NCI-H1105 (cell line): ENCODE measurements at places on chromosomes 1 and 21.

DNA sequence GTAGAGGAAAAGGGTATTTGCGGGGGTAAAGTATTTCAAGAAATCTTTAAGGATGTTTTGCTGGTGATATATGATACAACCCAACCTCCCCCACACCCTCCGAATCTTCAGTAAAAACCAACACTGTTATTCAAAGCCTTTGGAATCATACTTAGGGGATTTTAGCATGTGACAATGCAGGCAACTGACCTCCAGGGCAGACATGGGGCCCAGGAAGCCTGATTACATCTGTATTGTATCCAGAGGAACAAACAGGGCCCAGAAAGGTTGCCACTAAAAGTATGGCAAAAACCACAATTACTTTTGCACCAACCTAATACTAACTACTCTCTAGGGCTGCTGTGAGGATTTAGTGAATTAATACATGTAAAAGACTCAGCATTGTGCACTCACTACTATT, 43.9 kb upstream of the CNN3 start:
- no peak for DNase-seq

- no peak for DNase-seq
Observed at GRCh38 chr1:194862129-194862528, 1675.7 kb upstream of the B3GALT2 start.

DNA sequence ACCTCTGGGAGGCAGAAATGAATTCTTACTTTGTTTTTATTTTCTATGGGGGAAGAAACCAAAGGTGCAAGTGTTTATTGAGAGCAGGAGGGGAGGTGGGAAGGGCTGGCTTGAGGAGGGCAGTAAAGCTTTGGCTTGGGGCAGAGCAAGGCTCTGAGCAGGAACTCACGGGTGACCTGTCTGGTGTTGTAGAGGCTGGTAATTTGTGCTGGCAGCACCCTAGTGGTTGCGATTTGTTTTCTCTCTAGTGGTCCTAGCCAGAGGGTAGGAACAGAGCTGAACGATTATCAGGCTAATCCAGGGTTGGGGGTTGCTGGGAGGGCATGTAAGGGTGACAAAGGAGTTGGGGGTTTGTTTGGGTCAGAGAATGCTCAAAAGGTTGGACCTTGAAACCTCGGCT, 16.6 kb downstream of the TMCC2 start:
- DNase-seq: no peak

GRCh38 chr1:214565310-214565709, 13.9 kb upstream of the PTPN14 start:
- DNase-seq: no peak

DNA sequence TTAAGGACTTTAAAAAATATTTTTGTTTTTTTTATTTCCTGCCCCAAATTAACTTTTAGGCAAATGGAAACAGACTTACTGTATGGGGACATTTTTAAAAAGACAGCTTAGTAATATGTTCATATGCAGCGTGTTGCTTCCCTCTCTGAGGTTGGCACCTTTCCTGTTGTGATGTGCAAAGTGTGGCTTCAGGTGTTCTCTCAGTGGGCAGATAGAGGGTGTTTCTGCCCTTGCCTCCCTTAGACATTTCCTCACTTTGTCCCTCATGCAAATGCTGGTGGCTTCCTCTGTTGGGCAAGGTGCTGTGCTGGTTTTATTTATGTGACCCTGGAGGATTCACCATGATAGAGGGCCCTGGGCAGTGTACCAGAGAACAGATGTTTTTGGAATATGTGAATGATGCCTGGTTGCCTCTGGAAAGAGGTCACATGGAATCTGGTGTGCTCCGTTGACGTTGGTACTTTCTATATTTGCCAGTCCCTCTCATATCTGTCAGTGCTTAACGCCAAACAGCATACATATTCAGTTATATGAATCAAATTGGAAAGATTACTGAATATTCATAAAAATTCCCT, 123.5 kb downstream of the PATJ start:
- no peak for DNase-seq

GRCh38 chr1:84208935-84209334, 64.9 kb downstream of the PRKACB start:
- DNase-seq: no peak

DNA sequence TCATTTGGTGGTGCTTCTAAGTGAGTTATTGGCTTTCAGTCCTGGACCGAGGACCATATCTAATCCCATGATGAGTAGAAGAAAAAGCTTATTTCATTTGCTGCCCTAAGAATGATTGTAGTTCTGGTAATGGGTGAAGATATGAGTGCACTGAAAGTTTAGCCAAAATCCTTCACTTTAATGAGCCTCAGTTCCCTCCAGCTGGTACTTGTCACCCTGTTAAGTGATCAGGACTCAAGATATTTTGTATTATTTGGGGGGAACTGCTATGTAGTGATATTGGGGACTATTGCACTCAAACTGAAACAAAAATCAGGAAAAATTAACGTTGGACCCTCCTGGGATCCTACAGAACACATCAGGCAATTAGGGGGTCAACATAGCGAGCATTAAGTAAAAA, 165.9 kb downstream of the PRDM2 start:
- DNase-seq: no peak

GRCh38 chr1:7229696-7230631, 444.7 kb downstream of the CAMTA1 start:
- DNase-seq: no peak

DNA sequence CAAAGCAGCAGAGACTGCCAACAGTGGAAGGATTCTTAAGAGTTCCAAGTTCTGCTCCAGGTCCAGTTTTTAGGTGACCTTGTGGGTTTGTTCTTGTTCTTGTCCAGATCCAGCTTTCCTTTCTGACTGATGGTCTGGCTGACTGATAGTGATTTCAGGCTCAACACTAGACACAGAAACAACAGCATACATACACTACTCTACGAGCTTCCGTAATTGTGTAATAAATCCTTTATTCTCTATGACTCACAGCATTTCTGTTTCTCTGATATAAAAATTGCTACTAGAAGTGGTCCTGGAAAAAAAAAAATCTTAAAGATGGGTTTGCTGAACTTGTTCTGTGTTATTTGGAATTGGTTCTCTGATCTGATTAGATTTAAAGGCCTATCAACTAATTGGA, 62.2 kb upstream of the PTCH2 start:
- DNase-seq: no peak

- DNase-seq: no peak
Observed at GRCh38 chr1:203550846-203551245, 56.9 kb downstream of the OPTC start.

DNA sequence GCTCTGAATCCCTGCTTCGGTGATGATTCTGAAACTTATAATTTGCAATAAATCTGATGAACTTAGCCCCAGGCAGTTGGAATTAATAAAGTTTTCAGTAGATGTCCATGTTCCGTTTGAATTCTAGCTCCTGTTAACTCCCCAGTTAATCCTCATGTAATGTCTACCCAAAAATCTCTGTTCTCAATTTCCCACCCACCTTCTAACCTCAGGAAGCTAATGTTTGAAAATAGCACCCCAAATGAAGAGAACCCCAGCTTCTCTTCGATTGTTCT, 3.6 kb downstream of the MYOG start:
- DNase-seq: no peak

DNA sequence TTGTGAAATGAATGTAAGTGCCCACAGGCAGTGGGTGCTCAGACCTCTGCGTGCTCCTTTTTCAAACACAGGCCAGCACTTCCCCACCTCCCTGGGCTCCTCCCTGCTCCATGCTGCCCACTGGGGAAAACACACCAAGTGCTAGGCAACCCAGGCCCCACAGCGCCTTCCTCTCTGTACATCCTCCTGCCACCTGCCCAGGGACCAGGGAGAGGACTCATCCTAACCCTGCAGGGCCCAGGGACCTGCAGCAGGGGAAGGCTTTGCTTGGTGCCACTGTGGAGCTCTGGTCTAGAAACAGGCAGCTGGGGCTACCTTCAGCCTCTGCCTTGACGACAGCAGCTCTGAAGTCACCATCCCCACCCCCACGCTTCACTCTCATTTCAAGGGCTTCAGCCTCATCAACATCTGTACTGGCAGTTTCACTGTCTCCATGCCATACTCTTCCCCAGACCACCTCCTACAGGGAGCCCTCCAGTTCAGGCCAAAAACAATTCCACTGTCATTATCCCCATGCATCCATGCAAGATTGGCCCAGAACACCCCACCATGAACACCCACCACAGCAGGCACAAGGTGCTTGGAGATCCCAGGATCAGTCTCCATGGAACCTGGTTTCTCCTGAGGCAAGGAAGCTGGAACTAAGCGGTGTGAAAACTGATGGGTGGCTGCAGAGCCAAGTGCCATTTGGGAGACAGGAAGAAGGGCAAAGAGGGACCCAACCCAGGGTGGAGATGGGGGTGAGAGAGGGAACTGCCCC, 1.1 kb downstream of the IGSF8 start:
- DNase-seq: no peak

DNA sequence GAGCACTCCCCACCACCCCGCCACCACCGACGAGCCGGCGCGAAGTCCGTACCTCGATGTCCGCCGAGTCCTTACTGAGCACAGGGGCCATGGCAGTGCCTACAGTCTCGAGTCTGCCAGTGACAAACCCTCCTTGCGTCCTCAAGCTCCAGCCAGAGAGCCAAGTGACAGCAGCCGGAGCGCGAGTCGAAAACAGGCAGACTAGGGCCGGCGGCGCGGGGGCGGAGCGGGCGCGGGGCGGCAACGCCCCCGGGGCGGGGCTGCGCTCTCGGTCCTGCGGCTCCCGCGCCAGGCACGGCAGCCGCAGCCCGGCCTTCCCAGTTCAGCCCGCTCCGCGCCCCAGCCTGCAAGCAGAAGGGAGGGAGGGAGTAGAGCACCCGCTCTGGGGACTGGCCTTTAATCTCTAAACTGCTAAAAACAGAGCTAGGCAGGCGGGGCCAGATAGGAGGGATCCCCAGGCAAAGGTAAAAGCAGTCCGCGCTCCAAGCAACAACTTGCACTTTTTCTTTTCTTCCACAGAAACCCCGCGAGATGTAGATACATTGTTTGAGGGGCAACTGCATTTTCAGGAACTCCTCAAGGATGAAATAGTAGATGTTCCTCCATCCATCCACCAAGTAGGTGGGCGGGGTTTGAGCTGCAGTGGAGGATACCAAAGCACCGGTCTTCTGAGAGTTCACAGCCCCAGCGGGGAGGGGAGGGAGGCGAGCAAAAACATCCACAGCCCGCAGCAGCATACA, at the start of gene DPYD:
Gene DPYD (minus strand): TSS at position 203 of the 740 bp plus-strand sequence. CDS start 112 bp downstream, at position 91.
- peak; percentile 93 for DNase-seq

GRCh38 chr1:97105531-97105930, 383.9 kb downstream of the PTBP2 start:
- no peak for DNase-seq

GRCh38 chr1:232571523-232571922, 58.4 kb downstream of the SIPA1L2 start:
- no peak for DNase-seq

- no peak for DNase-seq
Observed at GRCh38 chr1:178531887-178532286, 19.0 kb downstream of the TEX35 start.

GRCh38 chr1:23371987-23372880, 2.6 kb upstream of the ZNF436 start:
- no peak for DNase-seq

DNA sequence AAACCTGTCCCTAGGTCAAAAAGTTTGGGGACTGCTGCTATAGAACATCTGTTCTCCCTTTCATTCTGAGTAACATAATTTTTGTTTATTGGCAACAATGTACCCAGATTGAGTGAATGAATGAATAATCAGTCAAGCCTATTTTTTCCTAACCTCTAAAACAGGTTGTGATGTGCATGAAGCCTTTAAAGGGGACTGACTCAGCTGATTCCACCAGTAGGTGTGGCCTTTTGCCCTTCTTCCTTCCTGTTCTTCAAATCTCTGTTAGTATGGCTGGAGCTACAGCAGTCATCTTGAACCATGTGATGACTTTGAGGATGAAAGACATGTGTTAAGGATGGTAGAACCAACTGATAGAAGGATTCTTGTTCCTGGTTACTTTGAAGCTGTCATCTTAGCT, 476.1 kb downstream of the NUF2 start:
- no peak for DNase-seq

DNA sequence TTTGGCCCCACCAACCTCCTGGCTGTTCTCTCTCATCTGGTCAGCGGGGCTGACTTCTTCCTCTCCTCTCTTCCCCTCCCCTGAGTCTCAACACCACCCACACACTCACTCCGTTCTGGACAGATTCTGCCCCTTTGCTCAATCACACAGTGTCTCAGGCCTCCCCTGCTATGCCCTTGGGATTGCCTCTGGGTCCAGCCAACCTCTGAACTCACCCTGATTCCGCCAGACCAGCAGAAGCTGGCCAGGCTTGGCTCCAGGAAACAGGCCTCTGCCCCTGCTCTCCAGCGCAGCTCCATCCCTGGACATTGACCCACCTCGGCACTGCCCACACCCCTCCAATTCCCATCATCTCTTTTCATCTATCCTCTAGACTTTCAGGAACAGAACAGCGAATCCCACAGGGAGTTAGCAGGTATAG, 22.1 kb downstream of the AHDC1 start:
- no peak for DNase-seq

DNA sequence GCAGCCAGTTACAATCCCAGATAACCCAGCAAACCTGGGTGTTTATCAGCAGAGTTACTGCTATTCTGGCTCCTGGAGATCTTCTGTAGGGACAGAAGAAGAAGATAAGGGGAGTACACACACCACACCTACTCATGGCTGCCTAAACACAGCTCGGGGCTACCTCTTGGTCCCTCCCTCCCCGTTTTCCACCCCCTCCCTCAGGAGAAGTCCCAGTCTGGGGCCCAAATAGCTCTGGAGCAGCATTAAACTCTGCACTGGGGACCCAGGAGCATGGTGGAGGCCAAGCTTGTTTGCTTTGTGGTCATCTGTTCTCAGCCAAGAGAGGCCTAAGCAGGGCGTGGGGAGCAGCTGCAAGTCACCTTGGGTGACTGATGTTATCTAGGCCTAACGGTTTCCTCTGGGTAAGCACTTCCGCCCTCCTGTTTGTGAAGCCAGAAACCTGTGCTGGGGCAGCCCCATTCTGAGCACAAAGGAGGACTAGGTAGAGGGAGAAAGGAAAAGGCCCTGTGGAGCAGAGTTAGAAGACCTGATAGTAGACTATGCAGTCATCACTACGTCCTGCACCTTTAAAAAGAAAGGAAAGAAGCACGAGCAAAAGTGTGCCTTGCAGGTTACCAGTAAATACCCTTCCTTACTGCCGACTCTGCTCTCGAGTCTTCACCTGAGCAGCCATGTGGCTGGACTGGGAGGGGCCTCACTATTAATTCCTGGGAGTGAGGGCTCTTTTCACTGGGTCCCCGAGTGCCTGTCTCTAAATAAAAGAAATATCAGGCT, 2.0 kb upstream of the RCSD1 start:
- no peak for DNase-seq

GRCh38 chr1:245679821-245680780, 525.3 kb downstream of the KIF26B start:
- no peak for DNase-seq

- DNase-seq: no peak
Observed at GRCh38 chr1:44801491-44802305, 1.5 kb downstream of the PLK3 start.

DNA sequence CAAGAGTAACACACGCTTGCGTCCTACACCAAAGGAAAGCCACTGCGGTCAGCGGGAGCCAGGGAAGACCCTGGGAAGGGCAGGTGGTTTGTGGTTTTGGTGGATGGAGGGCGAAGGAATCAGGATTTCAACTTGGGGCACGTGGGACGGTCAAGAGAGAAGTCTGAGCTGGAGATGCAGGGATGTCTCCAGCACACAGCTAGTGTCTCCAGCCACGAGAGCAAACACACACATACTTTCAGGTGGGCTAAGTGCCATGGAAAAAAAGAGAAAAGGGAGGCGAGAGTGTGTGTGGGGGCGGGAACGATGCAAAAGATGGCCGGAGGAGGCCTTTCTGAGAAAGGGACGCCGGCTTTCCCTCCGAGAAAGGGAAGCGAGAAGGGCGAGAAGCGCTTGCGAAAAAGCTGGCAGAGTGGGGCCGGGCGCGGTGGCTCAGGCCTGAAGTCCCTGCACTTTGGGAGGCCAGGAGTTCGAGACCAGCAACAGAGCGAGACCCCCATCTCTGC, 1.4 kb upstream of the SRRM1 start:
- DNase-seq: no peak
